ENCODE measurements at places on chromosomes 2 and 18.

DNA sequence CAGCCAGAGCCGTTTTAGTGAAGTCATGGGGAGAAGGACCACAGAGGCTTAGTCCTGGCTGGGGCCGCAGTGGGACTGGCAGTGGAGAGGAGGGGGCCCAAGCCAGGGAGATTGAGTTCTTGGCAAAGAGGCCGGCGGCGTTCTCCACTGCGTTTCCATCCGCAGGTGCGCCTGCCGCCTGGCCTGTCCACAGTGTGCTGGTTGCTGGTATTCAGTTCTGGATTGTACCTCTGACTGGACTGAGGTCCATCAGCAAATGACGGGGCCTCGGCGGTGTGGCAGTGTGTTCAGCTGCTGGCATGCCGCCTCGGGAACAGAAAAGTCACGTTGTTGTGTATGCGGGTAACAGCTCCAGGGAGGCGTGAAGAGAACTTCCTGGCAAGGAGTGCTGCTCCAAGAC lies 36.8 kb downstream of the LRRFIP1 start:
- DNase-seq: no peak

DNA sequence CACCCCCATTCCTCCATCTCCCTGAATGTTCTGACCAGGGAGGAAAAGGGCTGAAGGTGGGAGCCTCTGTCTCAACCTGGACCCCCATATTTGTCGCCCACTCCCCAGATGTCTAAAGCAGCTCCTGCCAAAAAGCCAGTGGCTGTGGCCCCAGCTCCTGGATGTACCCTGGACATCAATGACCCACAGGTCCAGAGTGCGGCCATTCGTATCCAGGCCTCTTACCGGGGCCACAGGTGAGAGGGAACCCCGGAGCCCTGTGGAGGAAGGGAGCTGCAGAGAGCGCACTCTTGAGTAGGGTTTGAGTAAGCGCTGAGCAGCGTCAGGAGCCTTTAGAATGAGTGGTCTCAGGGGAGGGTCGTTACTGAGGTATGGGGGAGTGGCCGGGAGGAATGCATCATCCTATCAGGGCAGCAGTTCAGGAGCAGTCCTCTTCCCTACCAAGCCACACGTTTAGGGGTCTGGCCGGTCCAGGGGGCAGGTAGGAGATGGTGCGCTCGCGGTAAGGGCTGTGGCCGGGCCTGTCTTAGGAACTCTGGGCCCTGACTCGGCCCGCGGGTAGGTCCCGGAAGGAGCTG lies 2.4 kb upstream of the GMPPA start:
- no peak for DNase-seq

- no peak for DNase-seq
Measured at GRCh38 chr2:29220506-29221270, 105.5 kb downstream of the CLIP4 start.

DNA sequence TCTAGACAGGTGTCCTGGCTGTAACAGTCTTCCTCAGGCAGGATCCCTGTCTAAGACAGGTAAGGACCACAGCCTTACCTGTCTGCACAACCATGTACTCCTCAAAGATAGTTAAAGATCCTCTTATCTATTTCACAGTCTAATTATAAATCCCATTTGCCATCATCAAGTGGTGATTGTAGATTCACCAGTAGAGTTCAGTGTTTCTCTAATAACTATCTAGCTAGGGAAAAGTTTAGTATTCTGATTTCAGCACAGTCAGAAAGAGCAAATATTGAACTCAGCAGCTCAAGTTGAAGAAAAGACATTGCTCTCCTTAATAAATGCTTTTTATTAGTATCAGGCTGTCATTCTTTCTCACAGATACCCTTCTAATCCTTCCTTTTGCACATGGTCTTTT lies 1305.5 kb upstream of the NXPH2 start:
- no peak for DNase-seq

DNA sequence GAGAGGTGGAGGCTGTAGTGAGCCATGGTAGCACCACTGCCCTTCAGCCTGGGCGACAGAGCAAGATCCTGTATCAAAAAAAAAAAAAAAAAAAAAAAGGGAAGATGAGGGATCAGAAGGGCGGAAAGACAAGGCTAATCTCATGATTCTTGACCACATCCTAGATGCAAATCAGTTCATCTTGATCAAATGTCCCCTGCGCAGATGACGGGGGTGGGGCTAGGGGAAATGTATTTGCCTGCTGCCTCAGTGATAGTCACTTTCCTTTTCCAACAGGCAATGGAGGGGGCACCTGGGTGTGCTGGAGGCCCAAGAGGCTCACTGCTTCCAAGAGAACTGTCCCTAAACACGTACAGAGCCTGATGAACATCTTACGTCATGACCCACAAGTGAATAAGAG lies 3.7 kb upstream of the EMILIN2 start:
- DNase-seq: no peak

DNA sequence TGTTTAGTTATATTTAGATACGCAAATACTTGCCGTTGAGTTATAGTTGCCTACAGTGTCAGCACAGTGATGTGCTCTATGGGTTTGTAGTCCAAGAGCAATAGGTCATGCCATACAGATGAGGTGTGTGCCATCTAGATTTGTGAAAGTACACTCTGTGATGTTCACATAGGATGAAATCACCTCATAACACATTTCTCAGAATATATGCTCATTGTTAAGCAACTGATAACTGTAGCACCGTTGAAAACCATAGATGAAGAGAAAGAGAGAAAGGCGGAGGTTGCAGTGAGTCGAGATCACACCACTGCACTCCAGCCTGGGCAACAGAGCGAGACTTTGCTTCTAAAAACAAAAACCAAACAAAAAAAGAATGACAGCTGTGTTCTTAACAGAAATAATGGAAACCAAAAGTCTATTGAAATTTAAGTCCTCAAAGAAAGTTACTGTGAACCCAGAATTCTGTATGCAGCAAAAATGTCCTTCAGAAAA lies 9.5 kb downstream of the DGKD start:
- DNase-seq: no peak

GRCh38 chr2:101617796-101618195 lies 79.7 kb upstream of the MAP4K4 start:
- DNase-seq: no peak

DNA sequence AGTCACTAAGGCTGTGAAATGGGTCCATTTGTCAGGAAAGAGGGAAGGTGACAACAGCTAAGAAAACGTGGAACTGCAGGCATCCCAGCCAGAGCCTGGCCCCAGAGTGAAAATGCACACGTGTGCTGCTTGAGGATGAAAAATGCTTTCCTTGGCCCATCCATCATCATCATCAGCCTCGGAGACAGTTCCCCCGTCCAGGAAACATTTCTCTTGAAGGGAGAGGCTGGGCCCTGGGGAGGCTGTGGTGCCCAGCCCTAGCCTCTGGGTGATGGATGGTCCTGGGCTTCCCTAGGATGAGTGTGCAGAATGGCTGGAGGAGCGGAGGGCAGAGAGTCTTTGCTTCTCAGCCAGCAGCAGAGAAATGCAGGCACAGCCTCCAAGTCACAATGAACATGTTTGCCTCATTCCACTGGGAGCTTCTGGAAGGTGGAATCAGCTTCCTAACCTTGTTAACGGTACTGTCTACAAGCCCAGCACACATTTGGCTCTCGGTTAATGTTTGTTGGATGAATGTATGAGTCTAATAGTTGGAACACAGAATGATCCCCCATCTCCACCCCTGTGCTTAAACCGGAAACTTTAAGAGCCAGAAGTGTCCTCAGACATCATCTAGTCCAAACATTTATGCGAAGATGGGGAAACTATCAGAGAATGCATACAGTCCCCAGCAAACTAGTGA lies 164.0 kb downstream of the RDH14 start:
- no peak for DNase-seq

- DNase-seq: no peak
Measured at GRCh38 chr2:141889788-141890187, 241.0 kb downstream of the LRP1B start.

DNA sequence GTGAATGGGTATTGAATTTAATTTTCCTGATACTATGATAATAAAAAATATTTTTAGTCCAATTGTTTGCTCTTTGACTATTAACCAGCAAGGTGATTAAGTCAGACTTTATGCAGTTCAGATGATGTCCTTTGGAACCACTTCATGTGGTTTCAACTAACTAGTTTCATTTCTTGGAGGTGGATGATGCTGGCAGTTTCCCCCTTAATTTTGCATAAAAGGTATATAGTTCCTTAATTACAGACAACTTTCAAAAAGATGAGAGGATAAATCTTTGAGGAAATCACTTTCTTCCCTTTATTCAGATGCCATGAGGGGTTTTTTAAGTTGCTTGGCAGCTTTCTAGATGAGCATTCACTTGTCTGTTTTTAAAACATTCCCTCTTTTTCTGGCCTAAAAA lies 223.1 kb downstream of the PHLPP1 start:
- peak; percentile 37 for DNase-seq

DNA sequence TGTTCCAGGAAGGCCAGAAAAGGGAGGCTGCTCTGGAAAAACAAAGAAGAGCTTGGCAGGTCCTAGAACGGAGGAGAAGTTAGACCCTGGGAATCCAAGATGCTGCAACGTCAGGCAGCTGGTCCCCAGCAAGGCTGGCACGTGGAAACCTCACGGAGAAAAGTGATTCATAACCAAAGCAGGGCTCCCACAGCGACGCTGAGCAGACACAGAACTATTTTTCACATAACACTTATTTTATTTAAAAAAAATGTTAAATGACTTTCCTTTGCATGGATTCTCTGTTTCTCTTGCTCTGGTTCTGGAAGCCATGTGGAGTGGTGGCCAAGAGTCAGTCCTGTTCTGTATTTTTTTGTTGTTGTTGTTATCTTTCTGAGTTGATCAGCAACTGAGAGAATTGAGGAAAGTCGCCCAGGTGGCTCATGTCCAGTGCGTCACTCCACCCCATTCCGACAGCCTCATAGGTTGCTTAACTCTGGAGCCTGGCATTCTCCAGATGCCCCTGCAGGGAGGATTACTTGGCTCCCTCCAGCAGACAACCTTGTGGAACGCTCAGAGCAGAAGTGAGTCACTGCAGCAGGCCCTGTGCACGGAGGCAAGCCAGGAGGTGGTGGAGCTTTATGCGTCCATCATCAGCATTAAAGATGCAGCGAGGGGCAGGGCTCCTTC lies 229.9 kb upstream of the HDAC4 start:
- no peak for DNase-seq

- peak; percentile 55 for DNase-seq
Measured at GRCh38 chr2:172461591-172462372, 34.4 kb downstream of the ITGA6 start.

DNA sequence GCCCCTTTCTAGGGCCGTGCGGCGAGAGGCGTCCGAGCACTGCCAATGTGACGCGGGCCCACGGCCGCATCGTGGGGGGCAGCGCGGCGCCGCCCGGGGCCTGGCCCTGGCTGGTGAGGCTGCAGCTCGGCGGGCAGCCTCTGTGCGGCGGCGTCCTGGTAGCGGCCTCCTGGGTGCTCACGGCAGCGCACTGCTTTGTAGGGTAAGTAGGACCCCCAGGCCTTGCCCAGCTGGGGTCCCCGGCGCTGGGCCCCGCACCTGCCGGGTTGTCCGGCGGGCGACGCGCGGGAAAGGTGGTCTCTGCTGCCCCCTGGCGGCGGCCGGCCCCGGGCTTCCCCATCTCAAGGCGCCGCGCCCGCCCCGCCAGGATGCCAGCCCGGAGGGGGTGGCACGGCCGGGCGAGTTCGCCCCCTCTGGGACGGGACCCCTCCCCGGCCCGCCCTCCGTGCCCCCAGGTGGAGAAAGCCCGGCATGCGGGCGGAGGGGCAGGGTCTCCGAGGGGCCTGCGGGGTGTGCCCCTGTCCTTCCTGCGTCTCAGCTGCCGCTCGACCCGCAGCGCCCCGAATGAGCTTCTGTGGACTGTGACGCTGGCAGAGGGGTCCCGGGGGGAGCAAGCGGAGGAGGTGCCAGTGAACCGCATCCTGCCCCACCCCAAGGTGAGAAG lies 1.9 kb downstream of the PRSS56 start:
- peak; percentile 91 for DNase-seq

DNA sequence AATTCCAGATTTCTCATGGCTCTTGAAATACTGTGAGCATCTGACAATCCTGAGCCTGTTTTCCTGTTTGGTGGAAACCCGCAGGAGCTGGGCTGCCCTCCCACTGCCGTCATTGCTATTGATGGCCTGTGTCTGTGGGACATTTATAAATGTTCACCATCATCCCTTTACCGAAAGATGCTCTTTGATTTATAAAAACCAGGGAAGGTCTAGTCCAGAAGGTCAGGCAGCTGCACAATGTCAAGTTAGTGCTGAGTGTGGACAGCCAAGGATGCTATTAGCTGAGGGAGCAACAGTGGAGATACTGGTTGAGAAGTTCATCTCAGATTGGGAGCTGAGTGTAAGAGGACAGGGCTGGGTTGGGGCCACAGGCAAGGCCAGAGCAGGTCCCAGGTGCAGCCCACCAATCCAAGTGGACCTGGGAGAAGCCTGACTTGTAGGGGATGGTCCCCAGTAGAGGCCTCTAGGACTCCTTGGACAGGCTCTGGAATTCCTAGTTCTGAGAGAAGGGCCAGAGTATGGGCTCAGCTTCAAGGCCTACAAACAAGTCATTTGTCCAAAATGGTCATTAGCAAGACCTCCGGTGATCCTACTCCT lies 55.1 kb downstream of the COPS8 start:
- DNase-seq: no peak

DNA sequence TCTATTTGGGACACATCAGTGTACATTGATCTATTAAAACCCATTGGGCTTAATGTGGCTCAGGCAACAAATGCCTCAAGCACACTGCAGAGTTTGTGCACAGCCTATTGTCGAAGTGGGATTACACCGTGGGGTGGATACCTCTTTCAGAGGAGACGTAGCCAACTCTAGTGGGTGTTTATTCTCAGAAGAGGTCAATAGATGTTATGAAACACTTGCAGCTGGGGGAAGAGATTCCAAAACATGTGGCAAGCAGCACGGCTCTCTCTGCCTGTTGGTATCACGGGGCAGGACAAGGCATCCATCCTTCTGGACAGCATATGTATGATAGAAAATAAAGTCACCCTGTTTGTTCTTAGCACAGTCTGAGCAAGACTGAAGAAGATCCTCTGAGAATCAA lies 121.4 kb upstream of the COPS8 start:
- DNase-seq: no peak

DNA sequence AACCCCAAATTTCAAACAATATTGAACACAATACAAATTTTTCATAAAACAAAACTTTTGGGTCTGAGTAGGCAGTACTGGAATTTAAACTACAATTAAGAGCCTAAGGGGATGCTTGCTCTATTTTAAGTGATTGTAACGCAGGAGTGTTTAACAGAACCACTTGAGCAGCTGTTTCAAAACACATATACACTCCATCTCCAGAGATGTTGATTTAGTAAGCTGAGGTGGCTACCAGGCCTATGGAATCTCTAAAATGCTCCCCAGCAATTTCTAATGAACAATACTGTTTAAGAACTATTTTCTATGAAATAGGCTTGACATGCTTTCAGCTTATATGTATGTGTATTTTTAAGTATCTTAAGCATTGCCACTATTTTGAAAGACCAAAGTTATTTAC lies 58.5 kb downstream of the SP3 start:
- DNase-seq: no peak

GRCh38 chr2:45780541-45781463 lies 129.3 kb downstream of the PRKCE start:
- DNase-seq: peak; percentile 44

GRCh38 chr2:52597346-52597745 lies 1170.3 kb upstream of the CHAC2 start:
- DNase-seq: no peak

DNA sequence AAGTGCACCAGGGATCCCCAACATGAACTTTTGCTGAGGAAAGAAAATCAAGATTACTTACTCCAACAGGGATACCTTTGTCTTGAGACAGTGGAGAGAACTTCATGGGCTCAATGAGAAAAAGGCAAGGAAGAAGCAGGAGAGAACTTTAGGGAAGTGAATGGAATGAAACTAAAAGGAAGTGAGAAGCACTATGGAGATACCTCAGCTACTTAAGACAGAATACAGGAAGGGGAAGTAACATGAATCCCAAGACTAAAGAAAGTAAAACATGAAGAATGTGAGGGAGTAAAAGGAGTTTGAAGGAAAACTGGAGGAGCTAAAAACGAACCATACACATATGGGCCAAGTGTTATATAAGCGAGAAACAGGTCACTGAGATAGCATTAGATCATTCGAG lies 32.4 kb upstream of the ACTR3 start:
- DNase-seq: no peak
